Stimulated activated CD8-positive, alpha-beta memory T cell treated with anti-CD3 and anti-CD28 coated beads, Interleukin-15, amount 100 ng/mL, for 1 hour (primary cell): ENCODE measurements at places on chromosomes 3 and 15.

- DNase-seq, result no peak
Measured at GRCh38 chr3:127473244-127474024, 117.1 kb downstream of the TPRA1 start.

GRCh38 chr3:13136426-13136825 is 63.2 kb upstream of the IQSEC1 start:
- DNase-seq, result no peak

DNA sequence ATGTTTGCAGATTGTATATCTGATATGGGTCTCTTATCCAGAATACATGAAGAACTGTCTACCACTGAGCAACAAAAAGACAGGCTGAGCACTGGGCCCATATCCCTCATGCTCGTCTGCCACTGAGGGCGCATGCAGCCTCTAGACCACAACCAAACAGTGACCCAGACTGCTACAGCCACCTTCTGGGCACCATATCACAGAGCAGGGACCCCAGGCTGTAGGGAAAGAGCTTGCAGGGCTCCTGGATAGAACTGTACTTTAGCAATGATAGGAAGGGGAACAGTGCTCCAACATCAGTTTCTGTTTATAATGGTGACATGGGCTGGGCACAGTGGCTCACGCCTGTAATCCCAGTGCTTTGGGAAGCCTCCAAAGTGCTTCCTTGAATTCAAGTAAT is 40.2 kb upstream of the TMEM87A start:
- no peak for DNase-seq

DNA sequence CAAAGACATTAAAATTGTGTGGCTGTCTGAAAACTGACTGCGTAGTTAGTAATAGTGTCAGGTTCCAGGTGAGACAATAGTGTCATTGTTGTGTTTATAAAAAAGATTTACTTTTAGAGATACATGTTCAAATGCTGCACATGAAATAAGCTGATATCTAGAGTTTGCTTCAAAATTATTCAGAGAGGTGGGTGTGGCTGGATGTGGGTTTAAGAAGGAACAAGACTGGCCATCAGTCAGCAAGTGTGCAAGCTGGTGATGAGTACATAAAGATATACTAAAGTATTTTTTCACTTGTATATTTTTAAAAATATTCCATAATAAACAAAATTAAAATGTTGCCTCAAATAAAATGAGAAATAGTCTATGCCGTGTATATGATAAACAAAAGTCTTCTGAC is 190.6 kb downstream of the ARRDC4 start:
- DNase-seq, result no peak

- no peak for DNase-seq
Measured at GRCh38 chr3:162517110-162517509, 1020.5 kb downstream of the OTOL1 start.

- no peak for DNase-seq
Measured at GRCh38 chr3:171781711-171782127, 28.6 kb downstream of the PLD1 start.

DNA sequence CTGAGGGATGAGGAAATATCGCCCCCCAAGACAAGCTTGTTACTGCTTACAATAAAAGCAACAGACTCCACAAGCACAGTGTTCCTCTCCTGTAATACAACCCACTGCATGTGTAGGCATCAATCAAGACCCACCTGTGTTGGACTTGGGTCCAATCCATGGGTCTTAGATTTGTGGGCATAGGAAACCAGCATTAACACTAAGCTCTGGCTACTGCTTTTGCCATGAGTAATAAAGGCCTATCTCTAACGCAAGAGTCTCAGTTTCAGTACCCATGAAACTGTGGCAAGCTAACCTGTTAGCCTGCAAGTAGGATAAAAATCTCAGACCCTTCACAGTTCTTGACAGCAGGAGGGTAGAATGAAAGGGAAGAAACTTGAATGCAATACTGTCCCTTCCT is 5.2 kb upstream of the EIF1B start:
- DNase-seq, result no peak

DNA sequence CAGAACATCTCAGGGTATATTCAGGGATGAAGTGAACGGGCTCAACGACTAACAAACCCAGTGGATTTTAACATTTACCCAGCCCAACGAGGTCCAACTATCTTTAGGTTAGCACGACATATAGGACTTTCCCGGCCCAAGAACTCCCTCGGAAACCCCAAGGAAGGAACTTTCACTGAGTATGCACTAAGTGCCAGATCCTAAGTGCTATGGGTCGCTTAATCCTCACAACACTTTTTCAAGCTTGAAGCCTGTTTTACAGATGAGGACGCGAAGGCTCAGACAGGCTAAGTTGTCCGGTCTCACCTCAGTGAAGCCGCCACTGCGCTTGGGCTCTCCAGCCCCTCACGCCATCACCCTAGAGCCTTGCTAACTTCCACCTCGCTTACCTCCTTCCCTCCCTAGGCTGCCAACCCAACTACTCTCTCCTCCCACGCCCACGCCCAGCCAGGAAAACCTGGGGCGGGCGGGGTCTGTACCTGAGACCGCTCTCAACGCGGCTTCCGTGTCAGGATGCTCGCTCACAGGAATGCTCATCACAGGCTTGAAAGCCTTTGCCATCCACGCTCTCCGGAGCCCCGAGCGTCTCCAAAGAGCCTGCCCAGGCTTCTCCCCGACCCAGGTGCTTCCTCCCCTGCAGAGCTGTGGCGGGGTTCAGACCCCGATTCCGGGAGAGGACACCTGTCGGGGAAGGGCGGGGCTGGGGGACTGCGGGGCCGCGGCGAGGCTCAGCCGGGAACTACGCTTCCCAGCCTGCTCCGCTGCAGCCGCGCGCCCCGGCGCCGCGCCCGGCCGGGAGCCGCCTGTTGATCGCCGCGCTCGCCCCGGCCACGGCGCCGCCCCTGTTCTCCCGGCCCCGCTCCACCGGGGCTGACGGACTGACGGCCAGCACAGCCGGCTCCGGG is at the start of gene TMOD2:
TSS of gene TMOD2 (plus strand) at position 806 of the 905 bp plus-strand sequence. CDS start 14,845 bp downstream, outside the sequence.
- no peak for DNase-seq

DNA sequence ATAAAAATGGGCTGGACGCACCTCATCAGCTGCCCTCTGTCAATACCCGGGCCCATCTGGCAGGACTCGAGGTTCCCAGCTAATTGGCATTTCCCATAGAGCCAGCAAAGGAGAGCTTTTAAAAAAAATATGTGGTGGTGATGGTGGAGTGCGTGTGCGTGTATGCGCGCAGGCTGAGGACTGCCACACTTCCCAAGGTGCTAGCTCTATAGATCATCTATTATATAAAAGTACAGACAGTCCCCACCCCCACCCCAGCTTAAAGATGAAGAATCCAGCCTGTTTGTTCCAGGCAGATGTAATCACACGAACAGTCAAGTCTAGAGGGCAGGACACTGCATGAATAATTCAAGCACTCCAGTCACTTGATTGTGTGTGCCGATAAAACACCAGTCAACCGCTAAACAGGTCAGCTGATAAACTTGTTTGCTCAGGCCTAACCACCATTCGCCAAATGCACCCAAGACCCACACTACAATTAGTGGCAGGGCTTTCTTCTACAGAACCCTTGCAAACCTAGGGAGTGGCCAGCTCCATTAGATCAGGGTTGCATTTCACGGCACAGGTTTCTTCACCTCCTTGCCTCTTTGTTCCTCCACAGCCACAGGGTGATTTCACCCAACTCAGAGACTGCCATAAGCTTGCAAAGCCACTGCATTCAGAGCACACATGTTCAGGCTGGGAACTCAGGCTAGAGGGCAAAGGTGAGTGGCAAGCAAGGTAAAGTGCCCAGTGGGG is 5.8 kb downstream of the TLE3 start:
- DNase-seq, result no peak

GRCh38 chr3:73623346-73623745 is 1.4 kb downstream of the PDZRN3 start:
- DNase-seq, result no peak

DNA sequence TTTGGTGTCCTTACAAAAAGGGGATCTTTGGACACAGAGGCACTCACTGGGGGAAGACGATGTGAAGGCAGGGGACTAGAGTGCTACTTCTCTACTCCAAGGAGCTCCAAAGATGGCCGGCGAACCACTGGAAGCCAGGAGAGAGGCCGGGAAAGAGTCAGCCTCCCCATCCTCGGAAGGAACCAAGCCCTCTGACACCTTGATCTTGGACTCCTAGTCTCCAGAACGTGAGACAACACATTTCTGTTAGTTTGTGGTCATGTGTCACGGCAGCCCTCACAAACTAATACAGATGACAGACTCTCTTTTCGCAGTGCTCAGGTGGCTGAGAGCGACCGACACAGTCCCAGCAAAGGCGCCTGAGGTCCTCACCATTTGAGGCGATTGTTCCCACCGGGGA is 24.4 kb upstream of the ATP2B2 start:
- no peak for DNase-seq

- DNase-seq, result no peak
Measured at GRCh38 chr15:59369597-59369996, 3.1 kb downstream of the MYO1E start.
